ENCODE measurements at places on chromosomes 2 and 18.
A peak's percentile ranks its signal among the peaks of the same experiment; 100 is the strongest.

DNA sequence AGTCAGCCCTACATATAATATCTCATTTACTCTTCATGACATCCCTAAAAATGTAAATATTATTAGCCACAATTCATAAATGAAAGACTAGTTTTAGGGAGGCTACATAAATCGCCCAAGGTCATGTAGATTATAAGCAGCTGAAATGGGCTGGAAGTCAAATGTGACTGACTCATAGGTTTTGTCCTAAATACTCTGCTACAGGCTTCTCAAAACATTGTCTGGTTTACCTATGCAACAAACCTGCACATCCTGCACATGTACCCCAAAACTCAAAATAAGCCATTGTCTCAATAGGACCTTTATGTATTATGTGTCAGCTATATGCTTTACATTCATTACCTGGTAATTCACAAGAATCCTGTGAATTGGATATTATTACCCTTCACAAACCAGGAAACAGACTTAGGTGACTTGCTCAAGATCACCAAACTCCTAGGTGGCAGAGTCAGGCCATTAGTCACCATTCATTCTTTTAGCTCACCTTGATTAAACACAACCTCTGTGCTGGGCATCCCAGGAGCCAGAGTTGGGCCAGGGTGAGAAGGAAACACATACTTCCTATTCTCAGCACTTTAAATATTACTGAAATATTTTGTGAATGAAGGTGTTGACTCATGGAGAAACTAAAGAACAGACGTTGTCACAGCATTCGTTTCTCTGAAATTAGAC is 69.4 kb upstream of the CPO start:
- no peak for DNase-seq

- peak; percentile 14 for DNase-seq
These were observed 21.7 kb downstream of the RBMS1 start for GRCh38 chr2:160471950-160472349.

DNA sequence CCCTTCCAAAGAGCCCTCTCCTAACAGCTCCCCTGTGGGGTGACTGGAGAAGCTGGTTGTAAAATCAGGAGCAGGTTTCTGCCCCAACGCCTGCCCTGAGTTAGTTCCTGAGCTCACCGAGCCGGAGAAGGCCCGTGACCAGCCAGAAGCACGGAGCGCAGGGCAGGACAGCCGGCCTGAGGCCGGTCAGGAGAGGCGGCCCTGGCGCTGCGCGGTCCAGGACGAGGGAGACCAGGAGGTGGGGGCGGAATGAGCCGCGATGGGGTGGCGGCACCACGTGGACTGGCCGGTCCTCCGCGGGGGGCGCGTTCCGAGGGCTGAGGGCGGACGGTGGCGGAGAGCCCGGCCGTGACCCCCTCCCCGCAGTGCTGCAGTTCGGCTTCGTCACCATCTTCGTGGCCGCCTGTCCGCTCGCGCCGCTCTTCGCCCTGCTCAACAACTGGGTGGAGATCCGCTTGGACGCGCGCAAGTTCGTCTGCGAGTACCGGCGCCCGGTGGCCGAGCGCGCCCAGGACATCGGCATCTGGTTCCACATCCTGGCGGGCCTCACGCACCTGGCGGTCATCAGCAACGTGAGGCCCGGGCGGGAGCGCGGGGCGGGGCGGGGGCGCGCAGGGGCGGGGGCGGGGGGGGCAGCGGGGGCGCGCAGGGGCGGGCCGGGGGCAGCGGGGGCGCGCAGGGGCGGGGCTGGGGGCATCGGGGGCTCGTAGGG is 29.0 kb downstream of the ANO7 start:
- peak; percentile 39 for DNase-seq

- no peak for DNase-seq
These were observed 14.8 kb upstream of the IMP4 start for GRCh38 chr2:130327703-130328527.

- no peak for DNase-seq
These were observed 163.4 kb downstream of the LRRTM1 start for GRCh38 chr2:80141007-80141726.

DNA sequence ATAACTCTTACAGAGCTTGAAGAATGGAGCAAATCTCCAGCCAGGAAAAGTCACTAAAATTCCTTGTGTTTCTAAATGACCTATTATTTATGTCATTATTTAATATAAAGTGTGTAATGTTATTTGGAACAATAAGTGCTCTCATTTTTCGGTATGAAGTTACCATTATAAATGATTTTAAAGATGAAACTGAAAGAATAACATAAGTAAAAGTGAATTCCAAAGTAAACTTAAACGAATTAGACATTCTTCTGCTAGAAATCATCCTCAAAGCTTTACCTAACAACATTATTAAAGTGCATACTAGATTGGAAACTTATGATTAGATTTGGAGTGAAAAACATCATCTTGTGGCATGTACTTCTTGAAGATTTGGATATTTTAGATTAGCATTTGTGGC is 897.2 kb upstream of the CDH2 start:
- DNase-seq = no peak

DNA sequence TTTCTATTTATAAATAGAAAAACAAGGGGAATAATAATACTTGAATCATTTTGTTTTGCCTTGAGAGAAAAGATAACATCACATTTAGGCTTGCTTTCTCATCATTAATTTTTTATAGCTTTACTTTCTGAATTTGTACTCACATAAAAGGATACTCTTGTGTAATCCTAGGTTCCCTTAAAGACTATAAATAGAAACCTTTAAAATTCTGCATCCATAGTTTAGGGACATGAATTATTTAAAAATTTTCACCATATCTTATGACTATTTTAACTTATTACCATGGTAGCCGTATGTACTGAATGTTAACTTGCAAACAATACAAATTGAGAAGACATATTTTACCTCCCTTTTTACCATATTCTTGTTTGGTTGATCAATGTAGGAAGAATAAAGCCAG is 143.5 kb upstream of the CWC22 start:
- no peak for DNase-seq

DNA sequence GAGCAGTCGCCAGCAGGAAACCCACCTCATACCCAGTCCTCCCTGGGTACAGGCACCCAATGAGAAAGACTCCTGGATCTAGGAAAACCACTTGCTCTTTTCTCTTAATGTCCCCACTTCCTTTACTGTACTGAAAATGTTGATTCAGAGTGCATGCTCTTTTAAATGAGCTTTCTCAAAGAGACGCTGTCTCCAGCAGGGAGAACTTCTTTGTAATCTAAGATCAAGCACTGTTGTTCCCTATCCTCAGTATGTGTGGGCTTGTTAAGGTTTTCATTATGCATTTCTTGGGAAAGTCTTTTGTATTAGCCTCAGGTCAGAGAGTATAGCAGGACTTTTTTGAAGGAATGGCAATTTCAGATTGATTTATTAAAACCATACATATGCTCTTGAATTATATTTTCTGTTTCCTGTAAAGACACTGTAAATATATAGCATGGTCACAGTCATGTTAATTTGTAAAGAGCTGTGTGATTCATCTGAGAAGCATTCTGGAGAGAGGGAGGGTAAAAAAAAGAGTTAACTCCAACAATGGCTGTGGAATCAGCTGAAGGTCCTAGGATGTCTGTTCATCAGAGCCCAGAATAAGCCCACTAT is 178.1 kb downstream of the MGAT5 start:
- DNase-seq = no peak

DNA sequence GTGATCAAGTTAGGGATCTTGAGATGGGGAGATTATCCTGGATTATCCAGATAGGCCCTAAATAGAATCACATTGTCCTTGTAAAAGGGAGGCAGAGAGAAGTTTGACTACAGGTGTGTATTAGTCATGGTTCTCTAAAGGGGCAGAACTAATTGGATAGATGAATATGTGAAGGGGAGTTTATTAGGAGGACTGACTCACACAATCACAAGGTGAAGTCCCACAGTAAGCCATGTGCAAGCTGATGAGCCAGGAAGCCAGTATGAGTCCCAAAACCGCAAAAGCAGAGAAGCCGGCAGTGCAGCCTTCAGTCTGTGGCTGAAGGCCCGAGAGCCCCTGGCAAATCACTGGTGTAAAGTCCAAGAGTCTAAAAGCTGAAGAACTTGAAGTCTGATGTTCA is 275.8 kb downstream of the KCNS3 start:
- no peak for DNase-seq

GRCh38 chr2:202099515-202099914 is 26.5 kb downstream of the KIAA2012 start:
- DNase-seq = no peak

GRCh38 chr2:178927173-178927572 is 120.0 kb upstream of the TTN start:
- no peak for DNase-seq

- no peak for DNase-seq
These were observed 104.4 kb upstream of the TWIST2 start for GRCh38 chr2:238743243-238744065.

DNA sequence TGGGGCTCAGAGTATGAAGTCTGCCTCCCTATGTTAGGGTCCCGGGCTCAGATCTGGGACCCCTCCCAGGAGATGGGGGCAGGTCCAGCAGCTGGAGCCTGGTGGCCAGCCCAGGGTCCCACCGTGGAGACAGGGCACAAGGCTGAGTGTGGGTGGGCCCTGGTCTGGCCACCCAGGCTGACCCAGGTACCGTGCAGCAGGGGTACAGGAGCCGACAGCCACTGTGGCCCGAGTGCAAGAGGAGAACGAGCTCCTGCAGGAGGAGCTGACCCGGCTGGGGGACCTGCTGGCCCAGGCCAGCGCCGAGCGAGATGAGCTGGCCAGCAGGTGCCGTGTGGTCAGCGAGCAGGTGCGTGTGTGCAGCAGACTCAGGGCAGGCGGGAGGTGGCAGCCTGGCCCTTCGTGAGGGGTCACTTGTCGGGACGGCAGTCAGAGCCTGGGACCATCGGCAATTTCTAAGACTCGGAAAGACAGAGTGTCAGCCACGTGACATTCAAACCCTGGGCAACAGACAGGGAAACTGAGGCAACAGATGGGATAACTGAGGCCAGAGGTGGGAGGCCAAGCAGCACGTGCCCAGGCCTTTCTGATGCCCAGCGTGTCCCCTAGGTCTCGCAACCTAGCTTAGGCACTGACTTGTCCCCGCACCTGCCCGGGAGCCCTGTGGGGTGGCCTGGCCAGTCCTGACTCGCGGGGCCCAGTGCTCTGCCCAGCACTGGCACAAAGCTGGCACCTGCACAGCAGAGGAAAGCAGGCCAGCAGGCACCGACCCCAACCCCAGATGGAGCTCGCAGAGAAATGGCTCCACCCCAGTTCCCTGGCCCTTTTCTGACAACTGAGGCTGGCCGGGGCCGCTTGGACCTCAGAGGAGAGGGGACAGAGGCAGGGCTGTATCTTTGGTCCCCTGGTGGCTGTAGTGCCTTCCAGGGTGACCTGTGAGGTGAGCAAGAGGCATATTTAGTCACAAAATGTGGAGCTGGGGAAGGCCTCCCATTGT is 13.9 kb downstream of the CROCC2 start:
- no peak for DNase-seq

DNA sequence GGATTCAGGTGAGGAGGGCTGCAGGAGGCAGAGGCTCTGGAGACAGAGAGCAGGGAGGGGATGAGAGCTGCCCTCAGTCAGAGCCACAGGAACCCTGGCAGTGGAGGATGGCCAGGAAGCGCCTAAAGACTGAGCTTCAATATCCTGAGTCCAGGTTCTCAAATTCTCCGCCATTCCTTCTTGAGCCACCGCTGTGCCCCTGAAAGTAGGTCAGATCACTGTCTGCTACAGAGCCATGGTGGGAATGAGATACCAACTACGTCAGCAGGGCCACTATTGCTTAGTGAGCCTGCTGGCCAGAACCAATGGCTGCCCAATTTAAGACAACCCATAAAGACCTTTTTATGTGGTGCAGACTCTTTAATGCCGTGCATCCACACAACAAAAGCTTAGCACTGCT is 155.5 kb downstream of the CTIF start:
- no peak for DNase-seq

Data from inflammatory macrophage treated with lipopolysaccharide for 4 hours (primary cell).